Stimulated activated CD8-positive, alpha-beta memory T cell treated with anti-CD3 and anti-CD28 coated beads, Interleukin-4, amount 100 ng/mL, for 1 hour (primary cell): ENCODE measurements at places on chromosomes 4 and X.

GRCh38 chr4:83208371-83209365 lies 75.9 kb downstream of the COQ2 start:
- DNase-seq = no peak

GRCh38 chr4:180052629-180053028 lies 2190.6 kb upstream of the TENM3 start:
- no peak for DNase-seq

DNA sequence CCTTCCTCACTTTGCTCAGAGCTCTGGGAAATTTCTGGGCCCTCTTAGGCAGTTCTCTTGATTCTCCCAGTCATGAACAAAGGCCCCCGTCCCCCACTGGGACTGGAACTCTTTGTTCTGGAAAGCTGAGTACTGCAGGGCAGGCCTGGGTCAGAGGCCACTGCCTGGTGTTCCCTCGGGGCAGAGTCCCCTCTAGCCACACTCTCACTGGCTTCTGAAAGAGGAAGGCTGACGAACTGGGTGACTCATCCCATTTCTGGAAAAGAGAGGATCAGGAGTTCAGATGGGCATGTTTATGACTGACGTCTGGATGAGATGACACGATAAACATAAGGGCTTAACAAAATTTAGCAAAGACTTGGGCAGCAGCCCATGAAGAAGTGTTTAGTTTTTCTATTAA lies 47.7 kb downstream of the DDX3X start:
- no peak for DNase-seq

GRCh38 chrX:45668686-45669443 lies 468.2 kb upstream of the DIPK2B start:
- no peak for DNase-seq

DNA sequence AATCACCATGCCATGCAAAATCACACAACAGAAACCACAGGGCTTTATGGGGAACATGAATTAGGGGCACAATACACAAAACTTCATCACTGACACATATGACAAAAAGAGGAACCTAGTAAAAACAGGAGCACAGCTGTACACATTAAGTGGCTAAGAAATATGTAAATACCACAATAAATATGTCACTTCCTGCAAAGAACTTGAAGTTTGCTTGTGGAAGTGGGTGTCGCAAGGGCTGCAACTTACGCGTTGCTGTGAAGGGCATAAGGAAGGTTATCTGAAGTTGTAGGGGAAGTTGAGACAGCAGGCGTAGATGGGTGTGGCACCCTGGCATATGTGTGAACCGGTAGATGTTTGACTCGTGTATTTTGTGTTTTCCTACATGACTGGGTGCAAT lies 42.4 kb downstream of the CLCN4 start:
- no peak for DNase-seq

DNA sequence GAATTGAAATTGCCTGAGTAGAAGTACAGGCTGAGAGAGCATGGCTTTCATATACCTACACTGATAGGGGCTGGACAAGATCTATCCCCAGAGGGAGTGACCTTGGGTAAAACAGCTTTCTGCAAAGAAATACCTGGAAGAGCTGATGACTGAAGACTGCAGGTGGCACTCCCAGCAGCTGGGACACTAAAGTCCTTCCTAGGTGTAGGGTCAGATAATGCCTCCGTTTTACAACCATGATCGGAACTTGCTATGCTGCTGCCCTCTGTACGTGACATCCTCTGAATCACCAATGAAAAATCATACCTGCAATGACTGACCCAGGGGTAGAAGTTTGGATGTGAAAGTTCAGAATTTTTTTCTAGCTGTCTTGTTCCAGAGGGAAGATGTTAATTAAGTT lies 107.2 kb upstream of the WDR1 start:
- no peak for DNase-seq

DNA sequence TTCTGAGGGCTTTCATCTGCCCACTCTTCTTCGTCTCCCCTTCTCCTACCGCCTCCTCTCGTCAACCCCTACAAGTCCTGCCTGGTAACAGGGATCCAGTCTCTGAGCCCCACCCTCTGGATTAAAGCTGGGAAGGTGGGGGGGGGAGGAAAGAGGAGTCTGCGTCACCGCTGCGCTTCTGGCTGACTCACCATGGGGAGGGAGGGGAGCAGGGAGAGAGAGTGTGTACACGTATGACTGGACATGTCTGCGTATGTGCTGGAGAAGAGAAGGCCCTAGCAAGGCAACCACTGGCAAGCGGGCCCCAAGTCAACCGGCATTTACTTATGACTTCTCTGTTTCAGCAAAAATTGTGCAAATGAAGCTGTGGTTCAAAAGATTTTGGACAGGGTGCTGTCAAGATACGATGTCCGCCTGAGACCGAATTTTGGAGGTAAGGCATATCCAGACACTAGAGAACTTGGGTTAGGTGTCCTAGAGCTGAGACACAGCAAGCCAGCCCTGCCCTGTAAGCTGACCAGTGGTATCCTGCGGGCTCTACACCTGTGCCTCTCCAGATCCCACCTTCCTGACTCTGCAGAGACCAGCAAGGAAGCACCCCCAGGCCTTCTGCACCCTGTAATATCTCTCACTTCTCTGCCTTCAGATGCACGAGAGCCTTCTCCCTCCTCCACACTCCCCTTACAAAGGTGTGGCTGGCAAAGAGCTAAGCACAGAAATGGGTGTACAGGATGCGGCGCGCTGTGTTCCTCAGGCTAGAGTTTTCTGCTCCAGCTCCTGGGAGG lies 2.5 kb downstream of the GABRQ start:
- no peak for DNase-seq

DNA sequence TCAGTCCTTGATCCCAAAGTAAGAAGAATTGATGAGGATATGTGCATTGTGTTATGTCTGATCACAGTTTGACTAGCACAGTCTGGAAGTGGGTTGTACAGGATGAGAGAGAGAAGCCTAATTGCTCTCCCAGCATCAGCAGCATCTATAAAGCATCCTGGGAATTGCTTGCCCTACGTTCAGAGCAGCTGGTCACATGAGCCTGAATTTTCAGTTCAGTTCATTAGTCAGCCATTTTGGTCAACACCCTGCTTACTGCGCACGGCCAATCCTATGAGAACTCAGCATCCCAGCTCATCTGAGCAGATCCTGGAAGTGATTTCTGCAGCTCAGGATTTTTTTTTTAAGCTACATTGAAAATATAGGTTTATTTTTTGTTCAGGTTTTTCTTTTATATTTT lies at the start of gene RUFY3:
Gene RUFY3 (plus strand): TSS at position 218 of the 400 bp plus-strand sequence. CDS start 610 bp downstream, outside the sequence.
- no peak for DNase-seq

DNA sequence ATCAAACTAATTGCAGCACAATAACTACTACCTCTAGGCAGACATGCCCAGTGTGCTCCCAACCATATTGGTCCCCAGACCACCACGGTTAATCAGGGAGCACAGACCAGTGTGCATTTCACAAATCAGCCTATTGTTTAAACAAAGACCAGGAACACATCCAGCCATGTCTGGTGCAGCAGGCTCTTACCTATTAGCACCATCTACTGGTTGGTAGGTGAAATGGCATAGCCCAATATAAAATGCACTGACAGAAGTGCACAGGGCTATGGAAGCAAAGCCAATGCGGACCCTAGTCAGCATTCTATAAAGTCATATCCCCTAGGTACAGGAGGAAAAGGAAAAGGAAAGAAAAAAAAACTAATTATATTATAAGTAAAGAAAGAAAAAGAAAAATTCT lies 15.5 kb upstream of the CYLC1 start:
- DNase-seq = no peak

DNA sequence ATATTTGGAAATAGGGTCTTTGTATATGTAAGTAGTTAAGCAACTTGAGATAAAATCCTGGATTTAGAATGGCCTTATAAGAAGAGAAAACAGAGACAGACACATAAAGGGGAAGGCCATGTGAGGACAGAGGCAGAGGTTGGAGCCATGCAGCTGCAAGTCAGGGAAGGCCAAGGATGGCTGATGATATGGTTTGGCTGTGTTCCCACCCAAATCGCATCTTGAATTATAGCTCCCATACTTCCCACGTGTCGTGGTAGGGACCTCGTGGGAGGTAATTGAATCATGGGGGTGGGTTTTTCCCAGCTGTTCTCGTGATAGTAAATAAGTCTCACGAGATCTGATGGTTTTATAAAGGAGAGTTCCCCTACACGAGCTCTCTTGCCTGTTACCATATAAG lies 76.3 kb downstream of the STK32B start:
- no peak for DNase-seq
